NCI-H1436 treated with DMSO at 0.1 percent for 48 hours (cell line): ENCODE measurements at places on chromosomes 12 and 14.

DNA sequence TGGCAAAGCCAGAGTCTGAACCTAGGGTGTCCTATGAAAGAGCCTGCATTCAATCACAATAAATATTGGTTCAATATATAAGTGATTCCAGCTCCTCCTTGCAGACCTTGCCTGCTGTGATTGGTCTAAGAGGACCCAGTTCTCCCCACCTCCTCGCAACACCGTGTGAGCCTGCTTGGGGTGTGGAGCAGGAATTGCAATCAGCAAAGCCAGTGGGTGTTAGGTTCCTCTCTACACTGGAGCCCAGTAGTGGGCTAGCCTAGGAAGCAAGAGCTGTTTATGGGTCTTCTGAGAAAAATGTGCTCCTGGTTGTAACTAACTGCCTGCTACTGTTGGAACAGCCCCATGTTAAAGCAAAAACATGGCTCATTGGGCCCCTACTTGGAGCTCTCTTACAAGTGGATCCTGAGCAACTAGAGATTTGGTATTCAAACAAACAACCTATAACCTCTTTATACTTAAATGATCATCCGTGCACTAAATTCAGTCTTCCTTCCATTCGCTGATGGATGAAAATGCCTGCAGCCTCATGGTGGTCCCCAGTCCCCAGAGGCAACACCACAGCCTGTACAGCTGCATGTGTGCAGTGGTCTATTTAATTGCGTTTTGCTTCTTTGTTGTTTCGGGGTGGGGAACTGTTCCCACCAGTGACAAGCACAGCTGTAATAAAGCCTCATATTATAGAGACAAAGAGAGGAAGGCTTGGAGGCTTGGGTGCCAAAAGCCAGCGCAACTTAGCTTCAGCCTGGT lies 3.7 kb upstream of the SELPLG start:
- DNase-seq = no peak

DNA sequence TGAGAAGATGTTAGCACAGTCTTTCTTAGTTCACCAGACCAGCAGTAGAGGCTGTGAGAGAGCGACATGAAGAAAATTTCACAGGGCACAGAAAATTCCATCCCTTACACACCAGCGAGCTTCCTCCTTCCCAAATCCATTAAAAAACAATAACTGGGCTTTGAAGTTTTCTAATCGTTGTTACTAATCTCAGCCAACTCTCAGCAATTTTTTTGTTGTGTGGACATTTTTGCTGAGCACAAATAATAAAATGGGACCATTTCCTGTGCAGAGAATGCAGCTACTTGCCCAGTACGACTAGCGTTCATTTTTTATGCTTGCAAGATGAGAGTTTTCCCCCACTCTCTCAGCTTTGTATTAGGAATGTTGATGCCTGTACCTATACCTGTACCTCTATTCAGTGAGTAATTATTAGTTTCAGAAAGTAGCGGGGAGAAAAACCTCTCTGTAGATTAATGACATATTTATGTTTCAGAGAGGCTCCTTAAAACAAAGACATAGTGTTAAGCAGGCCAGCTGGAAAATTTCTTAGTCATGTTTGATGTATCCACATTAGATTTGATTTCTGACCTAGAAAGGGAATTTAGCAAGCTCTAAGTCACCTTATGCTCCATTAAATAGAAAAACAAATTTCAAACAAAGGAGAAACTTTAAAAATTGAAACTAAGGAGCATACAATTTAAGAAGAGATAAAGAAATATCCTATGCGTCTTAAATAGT lies 146.5 kb downstream of the SRGAP1 start:
- no peak for DNase-seq

DNA sequence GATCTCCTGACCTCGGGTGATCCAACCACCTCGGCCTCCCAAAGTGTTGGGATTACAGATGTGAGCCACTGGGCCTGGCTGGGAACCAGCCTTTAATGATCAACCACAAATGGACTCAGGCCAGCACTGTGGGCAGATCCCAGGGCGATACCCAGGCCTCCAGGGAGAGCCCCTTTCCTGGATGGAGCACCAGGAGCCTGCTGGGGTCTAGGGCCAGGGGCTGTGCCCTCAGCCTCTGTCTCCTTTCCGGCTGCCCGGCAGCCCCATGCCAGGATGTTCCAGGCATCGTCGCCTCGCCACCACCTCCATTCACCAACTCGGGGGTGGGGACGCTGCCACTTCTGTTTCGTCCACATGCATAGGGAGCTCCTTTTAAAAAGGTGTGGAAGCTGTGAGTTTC lies 2.3 kb downstream of the ADGRD1 start:
- no peak for DNase-seq

DNA sequence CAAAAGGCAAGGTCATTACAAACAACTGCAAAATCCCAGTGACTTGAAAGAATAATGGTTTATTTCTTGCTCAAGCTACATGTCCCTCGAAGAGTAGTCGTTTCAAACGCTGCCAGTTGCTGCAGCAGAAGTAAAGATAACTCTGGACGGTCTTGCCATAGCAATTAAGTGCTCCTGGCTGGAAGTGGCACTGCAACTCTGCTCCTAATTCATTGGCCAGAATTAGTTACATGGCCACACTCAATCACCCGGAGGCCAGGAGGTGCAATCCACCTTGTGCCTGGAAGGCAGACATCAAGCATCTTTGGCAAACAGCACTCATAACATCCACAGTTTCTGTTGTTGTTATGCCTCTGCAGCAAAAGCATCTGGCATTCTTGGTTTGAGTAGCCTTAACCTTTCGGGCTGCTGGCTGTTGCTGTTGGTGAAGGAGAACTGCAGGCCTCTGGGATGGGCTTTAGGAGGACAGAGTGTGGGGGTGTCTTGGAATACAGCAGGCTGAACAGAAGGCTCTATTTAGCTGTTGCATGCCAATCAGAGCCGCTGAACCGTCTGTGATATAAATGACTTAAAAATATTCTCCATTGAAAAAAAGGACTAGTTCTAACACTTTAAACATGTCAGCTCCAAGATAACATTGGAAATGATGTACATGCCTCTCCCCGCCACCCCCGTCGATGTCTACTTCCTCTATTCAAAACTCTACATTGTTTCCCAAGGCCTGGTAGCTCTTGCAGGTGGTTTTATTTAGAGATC lies 123.5 kb upstream of the DYRK2 start:
- DNase-seq = no peak

- no peak for DNase-seq
Measured at GRCh38 chr12:107248187-107248586, 154.8 kb upstream of the CRY1 start.

DNA sequence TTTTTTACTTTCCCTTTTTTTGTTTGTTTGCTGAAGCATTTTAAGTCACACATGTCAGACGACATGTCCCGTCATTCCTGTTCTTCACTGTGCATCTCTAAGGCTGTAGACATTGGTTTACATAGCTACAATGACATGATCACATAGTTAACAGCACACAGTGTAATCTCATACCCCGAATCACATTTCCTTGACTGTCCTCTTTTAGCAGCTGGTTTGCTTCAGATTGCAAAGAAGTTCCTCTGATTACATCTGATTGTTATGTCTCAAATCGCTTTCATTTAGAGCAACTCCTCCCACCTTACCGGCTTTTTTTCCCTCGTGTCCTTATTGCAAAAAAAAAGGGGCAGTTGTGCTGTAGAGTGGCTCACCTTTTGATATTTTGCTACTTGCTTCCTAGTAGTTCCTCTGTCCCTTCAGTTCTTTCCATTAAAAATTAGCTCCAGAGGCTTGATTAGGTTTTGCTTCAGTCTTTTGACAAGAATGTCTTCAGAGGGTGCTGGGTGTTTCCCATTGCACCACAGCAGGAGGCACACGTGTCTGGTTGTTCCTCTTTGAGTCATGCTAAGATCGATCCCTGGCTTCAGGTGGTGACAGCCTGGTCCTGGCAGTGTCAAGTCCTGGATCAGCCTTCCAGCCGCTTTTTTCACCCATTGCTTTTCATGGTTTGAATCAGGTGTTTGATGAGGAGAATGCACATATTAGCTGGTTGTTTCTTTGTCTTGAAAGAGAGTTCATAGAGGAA lies 35.0 kb downstream of the ZNF664 start:
- DNase-seq = no peak

GRCh38 chr12:52123487-52124186 lies 44.1 kb downstream of the SMIM41 start:
- DNase-seq = no peak

DNA sequence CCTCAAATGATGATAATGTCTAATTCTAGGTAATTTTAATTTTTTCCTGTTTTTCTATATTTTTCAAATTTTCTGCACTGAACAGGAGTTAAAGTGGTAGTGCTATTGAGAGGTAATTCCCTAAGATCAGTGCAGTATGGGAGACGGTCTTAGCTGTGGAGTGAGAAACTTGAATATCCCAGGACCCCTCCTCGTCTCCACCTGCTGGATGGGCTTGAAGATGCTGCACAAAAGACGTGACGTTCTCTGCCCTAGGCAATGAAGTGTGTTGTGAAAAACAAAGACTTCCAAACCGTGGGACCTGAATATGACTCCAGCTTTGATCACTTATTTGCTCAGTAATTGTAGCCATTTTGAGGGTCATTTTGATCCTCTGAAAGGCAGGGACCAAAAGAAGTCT lies 298.1 kb downstream of the VRK1 start:
- DNase-seq = no peak

DNA sequence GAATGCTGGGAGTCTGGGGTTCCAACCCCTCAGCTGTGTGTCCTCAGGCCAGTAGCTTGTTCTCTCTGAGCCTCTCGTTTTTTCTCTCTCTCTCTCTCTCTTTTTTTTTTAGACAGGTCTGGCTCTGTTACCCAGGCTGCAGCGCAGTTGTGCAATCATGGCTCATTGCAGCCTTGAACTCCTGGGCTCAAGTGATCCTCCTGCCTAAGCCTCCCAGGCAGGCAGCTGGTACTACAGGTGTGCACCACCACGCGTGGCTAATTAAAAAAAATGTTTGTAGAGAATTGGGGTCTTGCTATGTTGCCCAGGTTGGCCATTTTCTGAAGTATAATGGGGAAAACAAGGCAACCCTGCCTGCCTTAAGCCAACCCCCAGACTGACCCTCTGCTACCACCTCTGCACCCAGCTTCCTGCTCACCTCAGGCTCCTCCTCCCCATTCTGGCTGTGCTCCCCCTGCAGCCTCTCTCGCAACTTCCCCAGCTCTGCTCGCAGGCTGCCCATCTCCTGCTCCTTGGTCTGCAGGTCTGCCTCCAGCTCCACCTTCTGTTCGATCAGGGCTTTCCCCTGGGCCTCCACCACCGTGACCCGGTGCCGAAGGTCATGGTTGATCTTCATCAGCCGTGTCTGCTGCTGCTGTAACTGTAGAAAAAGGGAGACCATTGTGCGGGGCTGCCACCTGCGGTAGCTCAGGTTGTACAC lies 35.2 kb downstream of the RILPL1 start:
- DNase-seq = no peak

DNA sequence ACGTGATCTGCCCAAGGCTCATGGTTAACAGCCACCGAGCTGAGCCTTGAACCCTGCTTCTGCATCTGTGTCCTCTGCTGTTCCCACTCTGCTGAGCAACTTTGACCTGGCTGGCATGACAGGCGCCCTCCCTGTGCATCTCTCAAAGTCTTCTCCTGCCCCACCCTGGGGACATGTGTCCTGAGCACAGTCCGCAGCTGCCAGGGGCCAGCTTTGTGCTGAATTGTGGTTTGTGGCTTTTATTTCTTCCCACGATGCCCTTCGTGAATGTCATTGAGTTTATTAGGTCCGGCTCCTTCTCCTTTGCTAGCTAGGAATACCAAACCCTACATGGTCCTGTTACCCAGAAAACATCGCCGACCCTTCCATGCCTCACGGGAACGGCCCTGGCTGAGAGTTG lies 161.0 kb downstream of the TSPAN9 start:
- DNase-seq = no peak

- DNase-seq = no peak
Measured at GRCh38 chr14:65243766-65244442, 141.6 kb upstream of the MAX start.

DNA sequence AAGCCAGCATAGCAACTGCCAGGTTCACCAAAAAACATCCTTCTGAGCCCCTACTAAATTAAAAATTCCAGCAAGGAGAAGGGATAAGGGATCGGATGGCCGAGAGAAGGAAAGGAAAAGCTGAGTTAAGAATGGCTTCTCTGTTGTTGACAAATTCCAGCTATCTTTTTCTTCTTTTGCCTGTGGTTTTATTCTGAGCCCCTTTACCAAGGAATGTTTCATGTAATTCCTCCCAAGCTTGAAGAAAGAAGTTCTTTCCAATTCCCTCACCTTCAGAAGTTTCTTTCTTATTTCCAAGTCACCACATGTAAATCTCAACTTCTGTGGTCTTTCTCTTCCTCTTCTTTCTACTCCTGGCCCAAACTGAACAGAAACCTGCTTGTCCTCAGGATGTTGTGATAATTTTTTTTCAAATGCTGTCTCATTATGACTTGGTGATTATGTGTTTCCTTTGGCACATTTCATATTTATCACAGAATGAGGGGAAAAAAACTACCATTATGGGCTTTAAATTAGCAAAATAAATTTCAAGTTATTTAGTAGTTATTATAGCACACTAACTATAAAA lies 40.0 kb downstream of the FGD6 start:
- DNase-seq = no peak

GRCh38 chr12:75120311-75120711 lies 89.3 kb downstream of the KCNC2 start:
- no peak for DNase-seq

- DNase-seq = no peak
Measured at GRCh38 chr14:93185349-93185720, 218 bp downstream of the LYSET start.

GRCh38 chr14:59313658-59314608 lies 125.5 kb downstream of the DAAM1 start:
- DNase-seq = no peak
